Thoracic aorta (tissue), 2 donors: ENCODE measurements at places on chromosomes 5 and 9.

- no peak overlapping the region for H3K4me3 ChIP-seq
- DNase-seq = no peak
- H3K27me3 ChIP-seq = no peaks in the 10 kb centered on the region
- no peaks in the 10 kb centered on the region for H3K4me1 ChIP-seq
- H3K27ac ChIP-seq = no peak overlapping the region
These were observed 208.9 kb downstream of the PBX3 start for GRCh38 chr9:125956102-125956501.

- H3K27me3 ChIP-seq = no peaks in the 10 kb centered on the region
- no peak for DNase-seq
- H3K27ac ChIP-seq = no peak overlapping the region
- H3K4me1 ChIP-seq = no peaks in the 10 kb centered on the region
These were observed 81.2 kb upstream of the TRPC7 start for GRCh38 chr5:136446565-136446964.

DNA sequence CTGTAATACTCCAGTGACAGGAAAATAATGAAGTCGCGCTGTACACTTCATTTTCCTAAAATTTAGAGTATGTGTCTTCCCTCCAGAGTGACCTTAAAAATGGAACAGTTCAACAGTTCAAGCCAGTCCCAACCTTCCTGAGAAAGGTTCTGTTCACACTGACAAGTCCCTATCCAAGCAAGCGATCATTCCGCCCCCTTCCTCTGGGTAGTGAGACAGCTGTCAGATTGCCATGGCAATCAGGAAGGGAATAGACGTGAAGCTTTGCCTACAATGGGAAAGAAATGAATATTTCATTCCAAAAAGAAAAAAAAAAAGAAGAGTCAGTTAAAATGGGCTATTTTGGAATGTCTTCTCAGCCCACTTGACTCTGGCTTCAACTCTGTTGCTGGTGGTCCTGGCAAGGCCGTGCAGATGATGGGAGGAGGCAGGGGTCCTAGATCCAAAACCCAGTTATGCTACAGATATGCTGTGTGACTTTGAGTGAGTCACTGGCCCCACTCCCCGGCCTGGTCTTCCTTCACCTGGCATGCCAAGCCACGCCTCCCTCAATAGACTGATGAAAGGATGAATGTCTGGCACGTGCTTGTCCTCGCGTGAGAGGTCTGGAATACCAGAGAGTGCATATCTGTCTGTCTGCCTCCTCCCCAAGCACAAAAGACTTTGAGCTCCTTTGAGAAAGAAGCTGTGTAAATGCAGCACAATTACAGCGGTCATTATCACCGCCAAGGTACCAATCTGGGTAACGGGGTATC lies 165.8 kb upstream of the WWC1 start:
- peaks cover 15% of the 10 kb centered on the region for H3K4me1 ChIP-seq
- no peaks in the 10 kb centered on the region for H3K36me3 ChIP-seq
- H3K4me3 ChIP-seq = no peak overlapping the region
- H3K27ac ChIP-seq = no peak overlapping the region

GRCh38 chr9:14478175-14479162 lies 164.5 kb upstream of the NFIB start:
- no peak overlapping the region for H3K4me3 ChIP-seq
- H3K27me3 ChIP-seq = no peaks in the 10 kb centered on the region
- DNase-seq = no peak

- H3K36me3 ChIP-seq = no peaks in the 10 kb centered on the region
- H3K27me3 ChIP-seq = no peaks in the 10 kb centered on the region
- DNase-seq = no peak
- H3K27ac ChIP-seq = no peak overlapping the region
These were observed 188.9 kb upstream of the TNC start for GRCh38 chr9:115306865-115307264.

DNA sequence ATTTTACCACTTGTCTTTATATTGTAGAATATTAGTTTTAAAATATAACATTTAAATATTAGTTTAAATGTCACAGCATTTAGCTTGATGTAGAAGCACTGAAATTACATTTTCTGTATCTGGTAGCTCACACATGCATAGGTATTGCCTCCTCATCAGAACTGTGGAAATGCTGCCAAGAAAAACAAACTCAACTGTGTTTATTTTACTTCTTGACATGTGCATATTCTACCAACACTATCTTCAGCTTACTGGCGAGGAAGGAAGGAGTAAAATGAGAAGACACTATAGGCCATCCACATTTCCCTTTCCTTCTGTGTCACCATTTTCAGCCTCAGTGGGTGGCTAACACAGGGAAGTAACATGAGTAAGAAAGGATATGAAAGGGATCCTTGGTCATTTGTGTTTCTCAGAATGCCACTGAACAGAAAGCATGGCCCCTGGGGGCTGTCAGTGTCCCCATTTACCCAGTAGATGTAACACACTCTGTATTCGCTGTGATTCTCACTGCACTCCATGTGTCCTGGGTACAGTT lies 81.0 kb upstream of the HTR4 start:
- no peak for DNase-seq
- no peaks in the 10 kb centered on the region for H3K36me3 ChIP-seq
- H3K27ac ChIP-seq = no peak overlapping the region
- H3K27me3 ChIP-seq = no peaks in the 10 kb centered on the region
- no peak overlapping the region for H3K4me3 ChIP-seq
- peaks cover 39% of the 10 kb centered on the region for H3K4me1 ChIP-seq

GRCh38 chr5:96652769-96653454 lies 9.3 kb upstream of the CAST start:
- no peaks in the 10 kb centered on the region for H3K27me3 ChIP-seq
- DNase-seq = no peak
- H3K27ac ChIP-seq = no peak overlapping the region
- no peak overlapping the region for H3K4me3 ChIP-seq
- no peaks in the 10 kb centered on the region for H3K36me3 ChIP-seq
- peaks cover 4% of the 10 kb centered on the region for H3K4me1 ChIP-seq

- peak overlapping the region; percentile 95 for H3K4me3 ChIP-seq
- H3K27ac ChIP-seq = peak overlapping the region; percentile 99
- DNase-seq = no peak
- H3K36me3 ChIP-seq = no peaks in the 10 kb centered on the region
These were observed 988 bp downstream of the OXCT1 start for GRCh38 chr5:41869151-41869723.

DNA sequence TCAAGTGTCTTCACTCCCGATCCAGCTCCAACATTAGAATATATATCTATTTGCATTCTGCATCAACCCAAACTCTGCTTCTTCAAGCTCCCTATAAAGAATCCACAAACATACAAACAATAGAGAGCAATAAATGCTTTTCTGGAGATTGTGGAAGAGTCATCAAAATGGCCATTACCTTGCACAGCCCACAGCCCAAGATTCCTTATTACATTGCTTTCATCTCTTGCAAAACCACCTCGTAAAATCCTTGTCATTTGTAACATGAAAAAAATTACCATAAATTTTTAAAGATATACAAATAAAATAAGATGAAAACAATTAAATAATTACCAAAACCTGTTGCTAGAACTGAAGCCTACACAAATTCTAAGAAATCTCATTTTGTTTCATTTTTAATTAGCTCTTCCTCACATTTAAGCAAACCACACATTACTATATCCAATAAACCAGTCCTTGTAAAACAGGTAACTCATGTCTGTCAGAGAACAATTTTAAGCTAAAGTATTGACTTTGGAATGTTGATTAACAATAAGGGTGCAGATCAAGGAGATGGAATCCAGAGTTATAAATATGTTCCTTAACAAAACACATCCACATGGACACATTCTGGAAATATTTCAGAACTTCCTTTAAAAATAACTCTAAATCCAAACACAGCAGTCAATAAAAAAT lies 7.1 kb downstream of the SPINK9 start:
- H3K27me3 ChIP-seq = no peaks in the 10 kb centered on the region
- peaks cover 9% of the 10 kb centered on the region for H3K4me1 ChIP-seq
- no peak overlapping the region for H3K27ac ChIP-seq
- no peak overlapping the region for H3K4me3 ChIP-seq
- DNase-seq = no peak
- no peaks in the 10 kb centered on the region for H3K36me3 ChIP-seq

GRCh38 chr9:72733895-72734294 lies 212.5 kb downstream of the TMC1 start:
- H3K27ac ChIP-seq = no peak overlapping the region
- no peaks in the 10 kb centered on the region for H3K27me3 ChIP-seq
- H3K4me3 ChIP-seq = no peak overlapping the region

- H3K4me3 ChIP-seq = peak overlapping the region; percentile 81
- H3K4me1 ChIP-seq = peaks cover 38% of the 10 kb centered on the region
- no peaks in the 10 kb centered on the region for H3K36me3 ChIP-seq
- peaks cover 32% of the 10 kb centered on the region for H3K27me3 ChIP-seq
- no peak for DNase-seq
These were observed 2.8 kb upstream of the PFN3 start for GRCh38 chr5:177403102-177403791.

DNA sequence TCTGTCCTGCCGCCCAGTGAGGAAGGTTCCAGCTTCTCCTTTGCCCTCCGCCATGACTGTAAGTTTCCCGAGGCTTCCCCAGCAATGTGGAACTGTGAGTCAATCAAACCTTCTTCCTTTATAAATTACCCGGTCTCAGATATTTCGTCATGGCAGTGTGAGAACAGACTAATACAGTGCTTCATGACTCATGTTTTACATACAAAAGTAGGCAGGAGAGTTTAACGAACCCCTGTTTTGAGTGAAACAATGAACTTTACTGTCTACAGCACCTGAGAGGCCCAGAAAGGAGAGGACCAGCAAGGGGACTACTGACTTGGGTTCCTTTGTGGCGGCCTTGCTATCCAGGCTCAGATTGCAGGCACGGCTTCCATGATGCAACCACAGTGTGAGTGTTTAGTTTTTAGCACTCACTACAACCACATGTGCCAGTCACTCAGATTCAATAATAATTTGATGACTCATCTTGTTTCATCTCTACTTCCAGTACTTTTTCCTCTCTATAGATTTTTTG lies 139.1 kb upstream of the CLINT1 start:
- H3K27me3 ChIP-seq = no peaks in the 10 kb centered on the region
- no peak overlapping the region for H3K4me3 ChIP-seq
- no peaks in the 10 kb centered on the region for H3K4me1 ChIP-seq
- H3K27ac ChIP-seq = no peak overlapping the region
- DNase-seq = no peak
- H3K36me3 ChIP-seq = no peaks in the 10 kb centered on the region

DNA sequence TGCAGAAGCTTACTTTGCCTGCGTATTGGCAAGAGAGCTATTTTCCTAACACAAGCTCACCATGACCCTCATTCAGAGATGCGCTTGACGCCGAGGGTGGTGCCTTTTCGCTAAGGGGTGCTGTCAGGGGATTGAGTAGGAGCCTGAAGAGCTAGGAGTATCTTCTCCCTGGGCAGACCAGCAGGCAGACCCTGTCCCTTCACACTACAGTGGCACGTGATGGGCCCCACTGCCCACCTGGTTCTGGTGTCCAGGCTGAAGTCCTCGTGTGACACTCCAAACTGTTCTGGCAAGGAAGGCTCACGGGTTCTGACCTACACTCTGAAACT lies 198.3 kb downstream of the AUH start:
- no peaks in the 10 kb centered on the region for H3K36me3 ChIP-seq
- H3K27me3 ChIP-seq = no peaks in the 10 kb centered on the region
- no peak for DNase-seq
- H3K4me1 ChIP-seq = no peaks in the 10 kb centered on the region

DNA sequence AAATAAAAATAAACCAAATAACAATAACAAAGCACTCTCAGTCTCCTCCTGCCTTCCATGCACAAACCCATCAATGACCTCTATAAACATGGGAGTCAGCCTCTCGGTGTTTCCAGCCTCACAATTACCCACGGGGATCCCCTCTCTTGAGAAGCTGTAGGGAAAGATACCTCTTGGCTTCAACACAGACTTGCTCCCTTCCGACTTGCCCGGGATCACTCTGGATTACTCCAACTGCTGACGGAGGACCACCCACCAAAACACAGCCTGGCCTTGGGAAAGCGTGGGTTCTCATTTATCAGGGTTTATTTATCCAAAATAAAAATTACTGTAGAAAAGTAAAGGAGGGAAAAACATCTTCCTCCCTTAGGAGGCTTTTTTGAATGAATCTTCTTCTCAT lies 11.5 kb upstream of the NKX2-5 start:
- no peak overlapping the region for H3K27ac ChIP-seq
- no peak for DNase-seq
- H3K36me3 ChIP-seq = no peaks in the 10 kb centered on the region
- peaks cover 11% of the 10 kb centered on the region for H3K4me1 ChIP-seq
- H3K4me3 ChIP-seq = no peak overlapping the region
- H3K27me3 ChIP-seq = peaks cover 13% of the 10 kb centered on the region

DNA sequence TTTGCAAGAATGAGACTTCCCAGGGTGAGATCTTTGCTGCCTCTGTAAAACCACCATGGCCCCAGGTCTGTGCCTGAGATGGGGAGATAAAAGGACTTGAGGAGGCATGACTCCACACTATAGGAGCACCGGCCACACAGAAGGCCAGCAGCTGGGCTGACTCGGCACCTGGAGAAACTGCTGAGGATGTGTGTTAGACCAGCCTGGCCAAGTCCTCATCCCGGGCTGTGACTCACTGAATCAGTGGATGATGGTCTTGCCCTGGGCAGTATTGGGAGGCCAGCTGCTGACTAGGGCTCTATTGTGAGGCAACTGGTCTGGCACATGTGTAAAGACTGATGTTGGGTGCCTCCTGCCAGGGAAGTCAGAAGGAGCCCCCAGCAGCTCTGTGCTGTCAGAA lies 286.2 kb downstream of the ACTL7B start:
- H3K36me3 ChIP-seq = no peaks in the 10 kb centered on the region
- no peak overlapping the region for H3K4me3 ChIP-seq
- no peaks in the 10 kb centered on the region for H3K4me1 ChIP-seq
- H3K27me3 ChIP-seq = no peaks in the 10 kb centered on the region
- no peak overlapping the region for H3K27ac ChIP-seq

DNA sequence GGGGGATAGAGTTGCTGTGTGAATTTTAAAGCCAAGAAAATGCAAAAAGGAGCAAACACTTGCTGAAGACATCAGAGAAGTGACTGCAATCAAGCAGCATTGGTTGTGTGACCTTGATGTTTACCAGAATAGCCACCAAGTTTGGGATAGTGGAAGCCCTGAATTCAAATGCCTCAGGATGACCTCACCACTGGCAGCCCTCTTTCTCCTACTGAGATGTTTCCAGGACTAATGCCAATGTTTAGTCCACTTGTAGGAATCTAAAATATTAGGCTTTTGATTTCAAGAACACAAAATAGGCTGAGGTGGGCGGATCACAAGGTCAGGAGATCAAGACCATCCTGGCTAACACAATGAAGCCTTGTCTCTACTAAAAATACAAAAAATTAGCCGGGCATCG lies 112.2 kb upstream of the NUDT12 start:
- no peaks in the 10 kb centered on the region for H3K36me3 ChIP-seq
- H3K4me3 ChIP-seq = no peak overlapping the region
- H3K27ac ChIP-seq = no peak overlapping the region
- no peak for DNase-seq
- H3K27me3 ChIP-seq = no peaks in the 10 kb centered on the region
